A673 (cell line): ENCODE measurements at places on chromosomes 4 and X.

DNA sequence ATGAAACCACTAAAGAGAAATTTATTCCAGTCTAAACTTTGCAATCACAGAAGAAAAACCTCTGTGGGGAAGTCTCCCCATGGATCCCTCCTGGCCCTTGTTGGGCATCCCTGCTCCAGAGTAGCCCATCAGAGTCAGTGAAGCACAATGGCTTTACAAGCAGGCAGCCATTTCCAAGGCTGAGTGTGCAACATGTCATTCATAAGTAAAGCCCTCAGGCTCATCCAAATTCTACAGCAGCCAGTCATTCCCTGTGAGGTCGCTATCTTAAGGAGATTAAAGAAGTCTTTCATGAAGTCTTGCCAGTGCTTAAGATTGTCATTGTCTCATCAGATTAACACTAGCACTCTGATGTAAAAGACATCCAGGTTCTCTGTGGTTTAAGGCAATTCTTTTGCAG, 17.0 kb upstream of the MAPK10 start:
- no peak for DNase-seq

DNA sequence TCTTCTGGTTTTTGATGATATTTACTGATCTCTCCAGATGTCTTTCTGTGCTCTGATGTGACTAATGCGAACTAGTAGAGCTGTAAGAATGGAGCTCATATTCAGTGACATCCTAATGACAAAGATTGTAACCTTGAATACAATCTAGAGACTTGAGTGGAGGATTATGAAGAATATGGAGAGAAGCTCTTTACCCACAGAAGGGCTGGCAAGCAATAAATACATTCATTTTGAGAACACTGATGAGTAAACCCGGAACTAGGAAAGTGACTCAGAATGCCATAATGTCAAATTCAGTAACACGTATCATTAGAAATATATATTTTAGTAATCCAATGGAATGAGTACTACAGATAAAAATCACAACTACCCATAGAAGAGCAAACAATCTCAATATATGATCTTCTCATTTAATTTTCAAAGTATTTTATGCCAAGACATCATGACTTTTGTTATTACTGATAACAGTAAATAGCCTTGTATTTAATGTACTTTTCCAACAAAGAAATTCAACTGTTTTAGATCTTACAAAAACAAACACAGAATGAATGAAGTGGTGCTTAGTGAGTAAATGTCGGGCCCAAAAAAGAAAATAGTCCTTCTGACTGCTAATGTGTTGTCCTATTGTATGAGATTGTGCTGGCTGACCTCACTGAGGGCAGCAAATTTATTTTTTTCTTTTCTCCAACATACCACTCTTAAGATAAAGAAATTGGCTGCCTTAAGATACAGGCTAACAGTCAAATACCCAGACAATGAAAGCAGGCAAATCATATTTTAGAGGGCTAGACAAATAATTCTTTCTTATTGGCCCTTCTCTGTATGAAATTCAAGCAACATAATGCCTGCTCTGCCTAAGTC, 49.2 kb upstream of the HDAC8 start:
- no peak for DNase-seq

GRCh38 chr4:106104276-106104675, 209.0 kb downstream of the NPNT start:
- DNase-seq, result no peak

DNA sequence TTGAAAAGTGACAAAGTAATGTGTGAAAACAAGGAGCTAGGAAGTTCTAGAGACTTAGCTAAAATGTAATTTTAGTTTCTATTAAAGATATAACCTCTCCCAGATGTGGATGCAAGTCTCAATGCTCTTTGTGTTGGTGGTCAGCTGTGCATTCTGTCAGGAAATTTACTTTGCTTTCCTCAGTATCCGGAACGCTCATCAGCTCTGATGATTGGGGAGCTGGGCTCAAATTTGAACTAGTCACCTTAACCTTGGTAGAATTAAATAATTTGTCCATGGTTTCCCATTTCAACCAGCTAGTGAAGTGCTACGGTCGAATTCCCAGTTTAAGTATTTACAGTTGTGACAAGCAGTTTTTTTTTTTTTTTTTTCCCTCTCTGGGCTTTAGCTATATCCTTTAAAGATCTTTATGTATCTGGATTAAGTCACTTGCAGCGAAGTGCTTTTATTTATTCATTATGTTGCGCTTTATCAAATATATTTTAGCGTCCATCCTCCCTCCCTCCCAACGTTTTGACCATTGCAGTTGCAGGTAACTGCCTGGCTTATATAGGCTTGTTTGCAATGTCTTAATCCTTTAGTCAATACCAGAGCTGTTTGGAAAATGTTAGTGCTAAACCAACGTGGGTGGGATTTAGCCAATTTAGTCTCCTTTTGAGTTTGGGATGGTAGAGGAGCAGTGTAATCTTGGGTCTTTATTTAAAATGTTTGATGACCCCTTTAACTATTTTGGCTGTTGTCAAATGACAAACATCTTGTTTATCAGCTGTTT, 2.1 kb downstream of the OGT start:
- DNase-seq, result no peak

DNA sequence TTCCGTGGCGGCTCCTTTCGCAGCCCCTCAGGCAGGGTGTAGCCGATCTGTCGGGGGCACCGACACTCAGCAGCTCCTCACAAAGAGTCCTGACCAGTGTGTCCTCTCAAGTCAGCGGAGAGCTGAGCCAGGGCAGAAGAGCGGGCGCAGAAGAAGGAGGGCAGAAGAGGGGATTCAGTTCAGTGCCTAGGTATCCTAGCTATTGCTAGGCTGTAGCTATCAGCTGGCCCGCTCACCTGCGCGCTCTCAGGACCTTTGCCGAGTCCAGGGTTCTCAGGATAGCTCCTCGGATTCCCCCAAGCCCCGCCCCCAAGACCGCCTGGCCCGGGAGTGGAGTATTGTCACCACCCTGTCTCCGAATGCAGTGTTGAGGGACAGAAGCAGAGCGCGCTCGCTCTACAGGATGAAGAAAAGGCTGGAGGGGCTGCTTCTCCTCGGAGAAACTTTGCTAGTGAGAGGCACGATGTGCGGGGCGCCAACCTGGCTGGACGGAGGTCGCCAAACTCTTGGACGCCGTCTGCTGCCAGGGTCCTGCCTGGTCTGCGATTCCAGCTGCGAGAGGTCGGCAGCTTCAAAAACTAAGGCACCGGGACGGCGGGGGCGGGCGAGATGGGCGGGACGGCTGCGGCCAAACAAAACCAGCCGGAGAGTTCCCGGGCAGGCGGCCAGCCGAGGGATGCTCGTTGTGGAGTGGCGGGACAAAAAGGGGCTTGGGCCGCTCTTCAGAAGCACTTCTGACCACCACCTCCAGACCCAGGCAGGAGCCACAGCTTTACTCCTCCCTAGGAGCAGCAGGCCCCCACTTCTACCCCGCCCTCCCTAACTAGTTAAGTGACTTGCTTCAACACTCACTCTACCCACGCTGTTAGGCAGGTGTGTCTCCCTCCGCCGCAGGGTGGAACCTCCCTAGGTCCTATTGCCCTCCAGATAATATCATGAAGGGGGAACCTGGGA, at the start of gene XKRX:
Gene XKRX (minus strand): TSS at position 258 of the 954 bp plus-strand sequence. CDS start 613 bp downstream, outside the sequence.
- peak; percentile 17 for DNase-seq

DNA sequence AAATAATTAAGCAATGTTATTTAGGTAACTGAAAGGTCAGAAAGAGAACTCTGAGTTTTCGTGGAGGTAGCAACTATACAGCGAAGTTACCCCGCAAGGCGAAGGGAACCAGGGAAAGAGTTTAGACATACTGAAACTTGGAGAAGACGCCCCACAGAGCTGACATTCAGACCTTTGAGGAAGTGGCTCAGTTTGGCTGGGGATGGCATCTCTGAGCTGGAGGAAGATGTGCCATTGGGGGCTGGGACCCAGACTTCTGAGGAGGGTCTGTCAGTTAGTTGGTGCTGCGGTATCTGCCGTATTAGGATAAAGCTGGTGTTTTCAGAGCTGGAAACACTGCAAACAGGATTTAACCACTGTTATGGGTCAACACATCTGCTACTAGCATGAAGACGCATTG, 156.6 kb downstream of the ANKRD50 start:
- no peak for DNase-seq

GRCh38 chrX:129823115-129823514, 20.6 kb downstream of the ZDHHC9 start:
- peak; percentile 66 for DNase-seq

DNA sequence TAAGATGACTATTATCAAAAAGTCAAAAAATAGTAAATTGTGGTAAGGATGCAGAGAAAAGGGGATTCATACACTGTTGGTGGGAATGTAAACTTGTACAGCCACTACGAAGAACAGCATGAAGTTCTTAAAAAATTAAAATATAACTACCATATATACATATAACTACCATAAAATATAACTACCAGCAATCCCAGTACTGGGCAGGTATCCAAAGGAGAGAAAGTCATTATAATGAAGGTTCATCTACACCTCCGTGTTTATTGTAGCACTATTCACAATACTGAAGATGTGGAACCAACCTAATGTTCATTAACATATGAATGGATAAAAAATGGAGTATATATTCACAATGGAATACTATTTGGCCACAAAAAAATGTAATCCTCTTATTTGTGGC, 360.9 kb upstream of the CT83 start:
- no peak for DNase-seq

- no peak for DNase-seq
These were observed 14.7 kb downstream of the TSPAN5 start for GRCh38 chr4:98643755-98644154.

DNA sequence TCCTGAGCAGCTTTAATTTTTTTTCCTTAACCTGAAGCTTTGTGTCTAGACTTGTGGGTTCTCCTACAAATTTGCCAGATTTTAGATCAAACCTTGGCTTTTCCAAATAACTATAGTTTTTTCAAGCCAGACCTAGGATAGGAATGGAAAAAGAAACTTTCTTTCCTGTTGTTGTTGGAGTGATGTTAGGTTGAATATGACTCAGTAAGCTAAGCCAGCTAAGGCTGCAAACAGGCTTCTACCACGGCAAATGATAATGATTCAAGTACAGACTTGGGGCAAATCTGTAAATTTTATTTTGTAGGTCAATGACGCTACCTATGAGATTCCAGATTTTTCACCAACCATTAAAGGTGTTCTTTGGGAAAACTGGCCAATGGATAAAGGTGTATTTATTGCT, 45.6 kb downstream of the WDR19 start:
- DNase-seq, result no peak
